Endothelial cell (in vitro differentiated cells): ENCODE measurements at places on chromosomes 3 and 15.

GRCh38 chr3:9778143-9779074 lies 8.7 kb upstream of the CAMK1 start:
- no peak for DNase-seq

DNA sequence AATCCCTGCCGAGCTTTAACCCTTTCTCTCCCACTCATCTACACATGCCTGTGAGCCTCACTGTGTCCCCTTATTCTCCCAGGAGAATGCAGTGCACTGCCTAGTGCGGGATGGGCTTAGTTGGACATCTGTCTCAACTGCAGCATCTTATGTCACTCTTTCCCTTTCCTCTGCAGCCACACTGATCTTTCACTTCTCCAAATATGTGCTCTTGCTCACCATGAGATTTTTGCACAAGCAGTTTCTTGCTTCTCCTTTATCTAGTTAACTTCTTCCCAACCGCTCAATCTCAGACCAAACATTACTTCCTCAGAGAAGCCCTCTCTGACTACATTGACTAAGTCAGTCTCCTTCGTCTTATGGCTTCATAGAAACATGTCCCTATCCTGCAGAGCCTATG lies 292.3 kb downstream of the KBTBD8 start:
- no peak for DNase-seq

DNA sequence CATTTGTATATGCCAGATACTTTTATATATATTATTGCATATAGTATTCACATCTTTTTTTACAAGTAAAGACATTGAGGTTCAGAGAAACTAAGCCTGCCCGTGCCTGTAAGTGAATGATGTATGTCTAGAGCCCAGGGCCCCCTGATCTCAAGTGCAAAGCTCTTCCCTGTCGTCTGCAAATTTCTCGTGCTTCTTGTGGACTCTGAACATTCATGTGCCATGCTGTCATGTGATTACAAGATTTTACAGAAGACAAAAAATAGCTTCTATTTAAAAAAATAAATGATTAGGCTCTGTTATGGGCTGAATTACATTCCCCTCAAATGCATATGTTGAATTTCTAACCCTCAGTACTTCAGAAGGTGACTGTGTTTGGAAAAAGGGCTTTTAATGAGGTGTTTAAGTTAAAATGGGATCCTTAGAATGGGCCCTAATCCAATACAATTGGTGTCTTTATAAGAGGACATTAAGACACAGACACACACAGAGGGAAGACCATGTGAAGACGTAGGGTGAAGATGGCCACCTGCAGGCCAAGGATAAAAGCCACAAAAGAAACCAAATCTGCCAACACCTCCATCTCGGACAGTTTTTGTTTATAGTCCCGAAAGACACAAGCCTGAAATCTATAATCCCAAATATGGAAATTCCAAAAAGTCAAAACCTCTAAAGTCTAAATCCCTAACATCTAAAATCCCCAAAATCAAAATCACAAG lies 3.9 kb upstream of the MASP1 start:
- no peak for DNase-seq

- DNase-seq = no peak
Measured at GRCh38 chr15:25727116-25727515, 136.0 kb downstream of the ATP10A start.

GRCh38 chr15:92332125-92332899 lies 61.4 kb upstream of the ST8SIA2 start:
- no peak for DNase-seq
